T-helper 9 cell (primary cell): ENCODE measurements at places on chromosomes 11 and 22.

DNA sequence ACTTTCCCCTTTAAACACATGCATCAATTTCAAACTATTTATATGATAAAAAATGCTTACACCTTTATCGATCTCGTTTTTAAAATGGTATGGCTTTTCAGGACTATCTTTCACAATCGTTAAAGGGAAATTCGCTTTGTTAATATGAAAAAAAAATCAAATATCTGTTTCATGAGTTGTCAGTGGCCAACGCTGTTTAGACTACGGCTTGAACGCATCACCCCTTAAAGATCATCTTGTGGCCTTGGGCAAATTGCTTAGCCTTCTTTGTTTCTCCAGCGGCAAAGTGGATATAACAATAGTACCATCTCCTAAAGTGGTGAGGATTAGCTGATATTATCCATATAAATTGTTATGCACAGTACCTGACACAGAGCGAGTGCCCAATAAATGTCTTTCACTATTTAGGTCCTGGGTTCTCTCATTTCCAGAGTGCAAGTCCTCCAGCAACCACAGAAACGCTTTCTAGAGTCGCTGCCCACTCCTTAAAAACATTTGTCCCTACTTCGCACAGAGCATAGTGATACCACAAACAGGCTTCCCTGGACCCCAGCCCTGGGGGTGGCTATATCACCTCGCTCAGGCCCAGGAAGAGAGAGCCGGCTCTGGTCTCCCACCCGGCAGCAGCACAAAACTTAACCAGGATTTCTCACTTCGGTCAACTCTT is 904 bp downstream of the SLC35F2 start:
- DNase-seq = no peak

DNA sequence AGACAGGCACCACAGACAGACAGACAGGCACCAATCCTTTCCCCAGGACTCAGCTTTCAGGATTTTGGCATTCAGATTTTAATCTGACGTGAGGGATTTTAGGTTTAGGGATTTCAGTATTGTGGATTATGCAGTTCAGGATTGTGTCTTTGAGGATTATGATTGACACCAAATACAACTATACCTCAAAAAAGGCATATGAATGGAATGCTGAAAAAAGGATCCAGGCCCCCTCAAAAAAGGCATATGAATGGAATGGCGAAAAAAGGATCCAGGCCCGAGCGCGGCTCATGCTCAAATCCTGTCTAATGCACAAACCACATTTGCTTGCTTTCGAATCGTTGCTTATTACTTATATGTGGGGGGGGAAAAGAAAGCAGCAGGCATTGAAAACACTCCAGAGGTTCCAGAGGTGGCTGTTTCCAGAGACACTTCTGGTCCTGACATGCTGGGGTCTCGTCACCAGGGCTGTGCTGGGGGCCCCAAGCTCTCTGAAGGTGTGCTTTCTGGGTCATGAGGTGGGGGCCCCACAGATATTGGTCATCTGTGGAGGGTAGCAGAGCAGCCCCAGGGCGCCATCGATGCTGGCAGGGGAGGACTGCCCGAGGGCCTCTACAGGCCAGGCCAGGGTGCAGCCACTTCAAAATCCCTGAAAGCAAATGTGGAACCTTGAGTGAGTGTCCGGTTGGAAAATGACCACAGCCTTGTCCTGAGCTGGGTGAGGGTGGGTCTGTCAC is 16.8 kb upstream of the OSBPL5 start:
- DNase-seq = no peak

- no peak for DNase-seq
Measured at GRCh38 chr11:78783301-78783700, 208.6 kb upstream of the NARS2 start.

DNA sequence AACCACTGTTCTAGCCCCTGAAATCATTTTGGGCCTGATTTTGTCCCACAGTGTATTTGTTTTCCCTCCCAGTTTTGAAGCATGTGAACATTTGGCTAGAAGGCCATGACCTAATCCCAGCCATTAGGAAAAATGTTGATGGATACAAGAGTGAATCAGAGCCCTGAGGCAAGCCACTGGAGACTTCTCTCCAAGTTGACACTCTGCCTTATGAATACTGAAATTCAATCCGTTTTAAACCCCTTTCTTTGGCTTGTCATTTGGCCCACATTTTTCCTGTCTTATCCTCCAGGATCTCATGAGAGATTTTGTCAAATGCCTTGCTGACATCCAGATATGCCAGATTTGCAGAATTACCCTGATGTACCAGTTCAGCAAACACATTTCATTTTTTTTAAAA is 158.8 kb downstream of the FAT3 start:
- DNase-seq = no peak

- no peak for DNase-seq
Measured at GRCh38 chr11:17439316-17439782, 37.3 kb downstream of the ABCC8 start.

DNA sequence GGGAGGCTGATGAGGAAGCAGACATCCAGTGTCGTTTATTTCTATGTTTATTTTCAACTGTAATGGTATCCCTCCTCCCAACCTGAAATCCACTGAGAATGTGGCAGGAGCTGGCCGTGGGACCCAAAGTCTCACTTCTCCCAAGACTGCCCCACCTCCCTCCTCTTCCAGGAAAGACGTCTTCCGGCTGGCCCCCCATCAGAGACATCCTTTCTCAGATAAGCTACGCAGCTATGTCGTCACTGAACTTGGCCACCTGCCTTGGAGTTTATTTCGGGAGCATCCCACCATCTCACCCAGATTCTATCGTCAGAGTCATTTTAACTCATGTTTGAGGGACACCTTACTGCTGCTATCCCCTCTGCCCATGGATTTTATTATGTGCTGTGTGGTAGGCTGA is 13.9 kb downstream of the TMEM184B start:
- DNase-seq = no peak

DNA sequence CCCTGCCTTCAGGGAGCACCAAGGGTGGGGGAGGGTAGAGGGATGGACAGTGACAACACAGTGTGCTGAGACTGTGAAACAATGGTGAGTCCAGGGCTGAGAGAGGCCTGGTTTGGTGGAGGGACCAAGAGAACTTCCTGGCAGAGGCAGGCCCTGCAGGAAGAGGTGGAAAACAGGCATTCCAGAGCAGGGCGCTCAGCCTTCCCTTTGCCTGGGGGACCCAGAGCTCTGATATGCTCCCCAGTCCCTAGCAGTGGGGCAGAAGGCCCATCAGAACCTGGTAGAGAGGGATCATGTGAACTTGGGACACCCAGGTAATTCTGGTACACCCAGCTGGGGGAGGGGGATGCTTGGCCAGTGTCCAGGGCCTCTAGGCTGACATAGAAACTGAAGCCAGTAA is 17.2 kb upstream of the UVRAG start:
- no peak for DNase-seq

- no peak for DNase-seq
Measured at GRCh38 chr11:76753449-76753848, 29.7 kb upstream of the TSKU start.

DNA sequence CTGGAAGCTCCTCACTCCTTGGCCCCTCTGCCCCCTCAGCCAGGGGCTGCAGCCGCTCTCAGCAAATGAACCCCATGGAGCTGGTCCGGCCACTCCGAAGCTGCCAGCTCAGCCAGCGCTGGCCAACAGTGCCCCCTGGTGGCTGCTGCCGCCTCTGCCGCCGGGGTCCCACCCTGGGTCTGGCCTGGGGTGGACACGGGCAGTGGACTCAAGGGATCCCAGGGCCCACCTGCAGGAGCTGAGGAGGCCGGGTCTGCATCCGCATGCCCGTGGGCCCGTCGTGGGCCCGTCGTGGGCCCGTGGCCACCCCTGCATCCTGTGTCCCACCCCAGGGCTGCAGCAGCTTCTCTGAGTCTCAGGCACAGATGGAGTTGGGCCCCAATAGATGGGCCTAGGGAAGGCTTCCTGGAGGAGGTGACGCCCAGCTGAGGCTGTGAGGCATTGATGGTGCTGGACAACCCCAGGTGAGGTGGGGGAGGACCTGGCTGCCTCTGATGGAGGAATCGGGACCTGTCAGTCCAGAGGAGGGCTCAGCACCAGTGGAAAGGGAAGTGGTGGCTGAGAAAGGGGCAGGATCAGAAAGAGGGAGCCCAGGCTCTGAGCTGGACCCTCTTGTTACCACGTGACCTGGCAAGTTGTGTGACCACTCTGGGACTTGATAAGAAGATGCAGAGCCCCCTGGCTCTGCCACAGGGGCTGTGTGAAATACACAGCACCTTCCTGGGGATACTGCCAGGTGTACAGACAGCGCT is 522.3 kb downstream of the BRD1 start:
- peak; percentile 49 for DNase-seq
